ENCODE measurements at places on chromosomes 13 and 19.

- DNase-seq: no peak
Measured at GRCh38 chr13:32720026-32720425, 133.8 kb downstream of the PDS5B start.

- DNase-seq: no peak
Measured at GRCh38 chr13:50452756-50453155, 390.7 kb downstream of the DLEU7 start.

GRCh38 chr19:40758491-40758890, 7.5 kb downstream of the SNRPA start:
- DNase-seq: no peak

GRCh38 chr13:90014038-90014437, 1333.4 kb upstream of the MIR17HG start:
- no peak for DNase-seq

DNA sequence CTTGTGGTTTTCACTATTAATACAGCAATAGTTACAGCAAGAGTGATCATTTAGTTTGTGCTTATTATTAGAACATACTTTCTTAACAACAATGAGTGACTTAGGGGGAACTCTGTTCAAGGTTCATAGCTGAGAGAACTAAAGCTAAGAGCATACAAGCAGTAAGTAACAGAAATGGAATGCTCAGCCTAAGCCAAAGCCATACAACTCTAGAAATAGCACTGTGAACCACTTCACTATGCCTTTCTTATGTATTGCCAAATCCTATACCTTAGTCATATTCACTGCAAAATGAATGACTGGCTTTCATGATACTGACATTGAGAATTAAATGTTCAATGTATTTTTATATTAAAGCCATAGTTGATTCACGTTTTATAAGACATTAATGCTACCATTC, 599.7 kb upstream of the SLITRK1 start:
- DNase-seq: no peak

GRCh38 chr13:91312324-91312723, 35.2 kb upstream of the MIR17HG start:
- DNase-seq: no peak

GRCh38 chr13:94261163-94261562, 218.3 kb downstream of the DCT start:
- DNase-seq: no peak

DNA sequence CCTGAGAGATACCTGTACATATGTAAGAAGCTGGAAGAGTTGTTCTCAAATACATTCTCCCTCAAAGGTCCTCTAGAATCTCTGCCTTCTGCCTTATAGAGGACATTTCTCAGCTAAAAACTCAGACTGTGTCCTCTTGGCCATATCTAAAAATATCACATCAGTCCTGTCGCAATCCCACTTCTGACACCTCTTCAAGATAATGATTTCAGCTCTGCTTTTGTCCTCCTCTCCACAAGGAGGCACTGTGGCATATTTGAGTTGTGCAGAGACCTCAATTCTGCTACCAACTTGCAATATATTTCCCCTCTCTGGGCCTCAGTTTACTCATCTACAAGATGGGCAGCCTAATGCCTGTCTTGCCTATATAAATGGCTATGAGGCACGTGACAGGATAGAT, 16.6 kb downstream of the ADAMTS10 start:
- no peak for DNase-seq

- DNase-seq: no peak
Measured at GRCh38 chr13:65653613-65654012, 1576.5 kb downstream of the PCDH9 start.

DNA sequence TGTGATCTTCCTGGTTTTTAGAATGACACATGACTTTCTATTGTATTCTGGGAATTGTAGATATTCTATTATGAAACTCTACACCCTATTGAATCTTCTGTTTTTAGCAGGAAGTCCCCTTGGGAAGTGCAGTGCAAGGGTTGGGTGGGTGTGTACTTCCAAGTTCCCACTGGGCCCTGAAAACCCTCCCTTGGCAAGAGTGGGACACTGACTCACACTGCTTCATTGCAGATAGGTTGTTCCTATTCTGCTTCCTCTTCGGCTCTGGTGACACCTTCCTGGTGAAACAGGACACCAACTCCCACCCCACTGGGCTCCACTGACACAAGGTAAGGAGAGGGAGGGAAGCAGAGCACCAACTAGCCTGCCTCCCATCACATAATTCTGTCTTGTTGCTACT, 121.8 kb downstream of the KCTD12 start:
- DNase-seq: peak; percentile 37

- DNase-seq: no peak
Measured at GRCh38 chr13:54368387-54368786, 1339.8 kb downstream of the OLFM4 start.

GRCh38 chr19:10808937-10809649, 26.9 kb downstream of the TMED1 start:
- DNase-seq: no peak

- DNase-seq: no peak
Measured at GRCh38 chr19:34493038-34493648, 11.6 kb downstream of the WTIP start.

DNA sequence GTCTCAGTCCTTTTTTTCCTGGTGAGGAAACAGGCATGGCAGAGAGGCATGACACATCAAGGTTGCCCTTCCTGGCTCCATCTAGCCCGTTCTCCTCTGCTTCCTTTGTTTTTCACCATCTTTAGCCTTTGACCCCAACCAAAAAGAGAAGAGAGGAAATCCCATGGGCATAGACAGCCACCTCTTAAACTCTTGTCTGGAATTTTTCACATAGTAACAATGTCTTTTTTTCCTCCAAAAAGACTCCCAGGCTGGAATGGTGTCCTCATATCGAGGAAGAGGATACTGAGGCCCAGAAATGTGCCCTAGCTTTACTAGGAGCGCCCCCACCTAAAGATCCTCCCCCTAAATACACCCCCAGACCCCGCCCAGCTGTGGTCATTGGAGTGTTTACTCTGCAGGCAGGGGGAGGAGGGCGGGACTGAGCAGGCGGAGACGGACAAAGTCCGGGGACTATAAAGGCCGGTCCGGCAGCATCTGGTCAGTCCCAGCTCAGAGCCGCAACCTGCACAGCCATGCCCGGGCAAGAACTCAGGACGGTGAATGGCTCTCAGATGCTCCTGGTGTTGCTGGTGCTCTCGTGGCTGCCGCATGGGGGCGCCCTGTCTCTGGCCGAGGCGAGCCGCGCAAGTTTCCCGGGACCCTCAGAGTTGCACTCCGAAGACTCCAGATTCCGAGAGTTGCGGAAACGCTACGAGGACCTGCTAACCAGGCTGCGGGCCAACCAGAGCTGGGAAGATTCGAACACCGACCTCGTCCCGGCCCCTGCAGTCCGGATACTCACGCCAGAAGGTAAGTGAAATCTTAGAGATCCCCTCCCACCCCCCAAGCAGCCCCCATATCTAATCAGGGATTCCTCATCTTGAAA, at the start of gene GDF15:
Gene GDF15 (plus strand): TSS at position 484 of the 868 bp plus-strand sequence. CDS start 32 bp downstream, at position 516.
- peak; percentile 94 for DNase-seq

DNA sequence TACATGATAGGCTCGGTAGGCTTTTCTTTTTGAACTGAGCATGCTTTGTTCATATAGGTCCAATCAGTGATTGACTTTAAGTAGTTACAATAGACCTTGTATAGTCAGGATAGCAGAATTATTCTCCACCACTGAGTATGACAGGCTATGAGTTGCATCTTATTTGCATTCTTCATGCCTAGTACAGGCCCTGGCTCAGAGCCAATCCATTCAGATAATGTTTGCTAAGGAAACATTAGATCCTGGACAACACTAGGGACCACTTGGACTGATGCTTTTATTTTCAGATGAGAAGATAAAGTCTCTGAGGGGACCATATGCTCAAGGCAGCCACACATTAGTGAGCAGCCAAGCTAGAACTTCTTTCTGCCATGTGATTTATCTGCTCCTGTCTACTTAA, 133.9 kb downstream of the KL start:
- DNase-seq: no peak

DNA sequence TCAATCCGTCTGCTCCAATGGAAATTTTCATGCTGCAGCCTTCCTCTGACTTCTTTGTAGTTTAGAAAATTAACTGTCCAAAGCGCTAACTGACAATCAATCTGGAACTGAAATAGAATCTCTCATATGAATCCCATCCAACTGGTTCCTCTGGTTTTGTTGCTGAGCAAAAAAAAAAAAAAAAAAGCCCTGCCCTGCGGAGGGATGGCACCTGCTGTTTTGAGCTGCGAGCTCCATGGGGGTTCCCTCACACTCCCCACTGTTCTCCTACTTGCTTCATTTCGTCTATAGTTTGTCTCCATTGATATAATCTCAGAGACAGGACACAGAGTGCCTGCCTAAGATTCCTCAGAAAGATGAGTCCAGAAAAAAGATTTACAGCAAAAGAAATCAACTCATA, 33.4 kb downstream of the FAAP24 start:
- peak; percentile 71 for DNase-seq

DNA sequence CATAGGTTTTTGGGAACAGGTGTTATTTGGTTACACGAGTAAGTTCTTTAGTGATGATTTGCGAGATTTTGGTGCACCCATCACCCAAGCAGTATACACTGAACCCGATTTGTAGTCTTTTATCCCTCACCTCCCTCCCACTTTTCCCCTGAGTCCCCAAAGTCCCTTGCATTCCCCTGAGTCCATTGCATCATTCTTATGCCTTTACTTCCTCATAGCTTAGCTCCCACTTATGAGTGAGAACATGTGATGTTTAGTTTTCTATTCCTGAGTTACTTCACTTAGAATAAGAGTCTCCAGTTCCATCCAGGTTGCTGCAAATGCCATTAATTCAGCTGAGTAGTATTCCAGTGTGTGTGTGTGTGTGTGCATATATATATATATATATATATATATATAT, 97.2 kb upstream of the EDNRB start:
- DNase-seq: no peak

GRCh38 chr19:35236638-35237400, 8.3 kb upstream of the FAM187B start:
- DNase-seq: no peak

- peak; percentile 90 for DNase-seq
Measured at GRCh38 chr19:57406516-57407123, 4.3 kb upstream of the ZNF17 start.

DNA sequence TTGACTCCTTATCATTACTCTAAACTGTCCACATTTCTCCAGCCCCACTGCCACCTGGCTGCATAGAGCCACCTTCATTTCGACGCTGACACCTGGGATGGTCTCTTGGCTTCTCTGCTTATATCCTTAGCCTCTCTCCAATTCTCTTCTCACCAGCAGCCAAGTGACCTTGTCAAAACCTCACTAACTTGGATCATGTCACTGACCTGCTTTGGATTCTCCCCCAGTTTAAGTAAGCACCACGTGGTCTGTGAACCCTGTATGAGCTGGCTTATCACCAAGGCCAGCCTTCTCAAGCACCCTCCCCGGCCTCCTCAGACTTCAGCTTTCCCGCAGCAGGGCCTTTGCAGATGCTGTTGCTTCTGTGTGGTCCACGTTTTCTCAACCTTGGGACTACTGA, 12.3 kb upstream of the GGACT start:
- DNase-seq: no peak

- no peak for DNase-seq
Measured at GRCh38 chr19:35327642-35328041, 1.3 kb upstream of the CD22 start.

GRCh38 chr19:49104229-49104864, 9.8 kb upstream of the LIN7B start:
- peak; percentile 65 for DNase-seq

- no peak for DNase-seq
Measured at GRCh38 chr19:46602392-46603194, 1.5 kb downstream of the CALM3 start.

GRCh38 chr19:42846597-42846996, 32.9 kb downstream of the PSG1 start:
- no peak for DNase-seq

- DNase-seq: no peak
Measured at GRCh38 chr13:46951516-46951915, 54.7 kb upstream of the HTR2A start.

- DNase-seq: no peak
Measured at GRCh38 chr13:50457415-50458393, 385.8 kb downstream of the DLEU7 start.

- no peak for DNase-seq
Measured at GRCh38 chr19:20385061-20385460, 180.5 kb downstream of the ZNF737 start.

- peak; percentile 87 for DNase-seq
Measured at GRCh38 chr13:109869312-109870237, 83.2 kb upstream of the IRS2 start.

GRCh38 chr13:102901056-102901455, 55.2 kb downstream of the ERCC5 start:
- DNase-seq: no peak

GRCh38 chr13:52371736-52372247, 34.2 kb downstream of the THSD1 start:
- no peak for DNase-seq

DNA sequence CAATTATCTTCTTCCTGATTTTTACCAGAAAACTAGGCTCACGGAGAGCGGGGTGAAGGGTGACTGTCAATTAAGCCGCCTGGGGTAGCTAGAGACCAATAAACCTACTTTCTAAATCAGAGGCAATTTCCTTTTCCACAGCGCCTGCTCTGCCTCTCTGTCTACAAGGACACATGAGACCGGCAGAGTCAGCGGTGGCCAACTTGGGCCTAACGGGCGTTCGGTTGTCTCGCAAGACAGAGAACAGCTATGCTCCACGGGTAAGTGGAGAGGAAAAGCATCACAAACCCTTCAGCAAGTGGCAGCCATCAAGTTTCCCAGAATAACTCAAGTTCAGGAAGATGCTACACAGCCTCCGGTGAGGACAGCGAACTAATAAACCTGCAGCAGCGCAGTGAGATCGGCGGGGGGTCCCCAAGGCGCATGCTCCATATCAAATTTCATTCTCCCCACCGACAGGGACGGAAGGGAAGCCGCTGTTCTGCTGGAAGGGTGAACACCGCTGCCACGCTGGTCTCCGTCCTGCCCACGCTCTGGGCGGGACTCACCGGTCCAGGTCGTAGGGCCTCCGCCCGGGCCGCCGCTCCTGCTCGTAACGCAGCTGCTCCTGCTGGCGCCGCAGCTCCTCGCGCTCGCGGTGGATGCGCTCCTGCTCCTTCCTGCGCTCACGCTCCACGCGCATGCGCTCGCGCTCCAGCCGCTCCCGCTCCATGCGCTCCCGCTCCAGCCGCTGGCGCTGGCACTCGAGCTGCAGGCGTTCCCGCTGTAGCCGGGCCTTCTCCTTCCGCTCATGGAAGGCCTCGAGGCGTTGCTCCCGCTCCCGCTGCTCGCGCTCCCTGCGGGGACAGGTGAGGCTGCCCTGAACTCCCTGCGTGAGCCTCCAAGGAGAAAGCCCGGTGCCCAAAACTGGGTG, 25.8 kb upstream of the TINCR start:
- DNase-seq: no peak

- no peak for DNase-seq
Measured at GRCh38 chr19:42172261-42172660, 40.0 kb upstream of the POU2F2 start.

DNA sequence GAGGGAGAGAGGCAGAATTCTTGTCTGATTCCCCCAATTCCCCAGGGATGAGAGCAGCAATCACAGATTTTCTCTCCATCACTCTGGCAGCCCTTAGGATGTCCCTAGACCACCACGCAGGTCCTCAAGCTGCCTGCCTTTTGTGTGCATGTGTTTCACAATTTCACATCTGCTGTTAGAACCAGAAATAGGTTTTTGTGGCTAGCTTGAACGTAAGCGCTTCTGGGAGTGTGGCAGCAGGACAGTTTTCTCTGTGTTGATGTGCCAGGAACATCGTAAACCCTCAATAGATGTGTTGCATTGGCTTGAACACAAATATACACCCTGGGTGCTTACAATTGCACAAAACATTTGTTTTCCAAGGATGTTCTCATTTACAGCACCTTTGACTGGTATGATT, 78.8 kb upstream of the TMTC4 start:
- DNase-seq: peak; percentile 4

Data from stomach (tissue), 19 donors.